ENCODE measurements at places on chromosomes 7 and 10.

DNA sequence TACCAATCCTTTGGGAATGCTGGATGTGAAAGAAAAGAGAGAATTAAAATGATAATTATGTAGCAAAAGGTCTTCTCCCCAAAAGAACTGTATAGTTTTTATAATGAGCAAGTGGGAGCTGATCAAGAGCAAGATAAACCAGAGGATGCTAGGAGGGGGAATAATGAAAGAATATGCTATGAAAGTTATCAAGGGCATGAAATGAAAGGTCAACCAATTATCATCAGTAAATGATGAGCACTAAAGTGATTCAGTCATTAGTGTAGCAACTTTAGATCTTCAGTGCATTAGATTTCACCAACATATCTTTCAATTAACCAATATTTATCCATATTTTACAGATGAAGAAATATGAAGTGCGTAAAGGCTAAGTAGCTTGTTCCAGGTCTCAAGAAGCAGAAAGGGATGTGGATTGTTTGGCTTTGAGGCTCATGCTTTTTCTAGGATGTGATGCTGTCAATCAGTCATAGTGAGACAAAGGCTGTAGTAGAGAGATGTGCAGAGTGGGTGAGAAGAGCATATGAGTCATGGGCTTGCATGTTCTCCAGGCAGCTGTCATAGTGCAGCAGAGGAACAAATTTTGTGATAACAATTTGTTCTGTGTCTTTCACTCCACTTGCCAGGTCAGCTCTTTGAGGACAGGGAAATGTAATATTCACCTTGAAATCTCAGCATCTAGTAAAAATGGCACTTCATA, 5.7 kb upstream of the OR2F2 start:
- DNase-seq = no peak

DNA sequence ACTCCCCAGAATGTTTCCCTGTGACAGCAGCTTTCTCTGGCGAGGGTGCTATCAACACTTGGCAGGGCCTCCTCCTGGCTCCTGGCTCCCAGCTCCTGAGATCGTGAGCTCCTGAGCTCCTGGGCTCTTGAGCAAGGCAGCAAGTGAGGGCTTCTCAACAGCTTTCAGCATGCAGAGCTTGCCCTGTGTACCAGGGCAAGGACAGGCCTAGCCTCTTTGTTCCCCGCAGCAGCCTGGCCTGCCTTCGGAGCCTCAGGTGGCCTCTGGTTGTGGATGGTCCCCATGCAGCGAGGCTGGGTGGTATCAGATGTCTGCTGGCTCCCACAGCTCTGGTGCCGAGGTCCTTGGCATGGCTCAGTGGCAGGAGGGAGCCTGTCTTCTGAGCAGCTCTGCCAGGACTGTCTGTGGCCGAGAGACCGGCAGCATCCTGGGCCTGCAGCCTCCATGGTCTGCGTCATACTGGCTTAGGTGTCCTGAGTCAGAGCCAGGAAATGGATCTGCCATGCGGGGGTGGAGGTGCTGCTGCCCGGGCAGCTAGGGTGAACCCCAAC, 44.2 kb downstream of the ZMIZ1 start:
- peak; percentile 86 for DNase-seq

DNA sequence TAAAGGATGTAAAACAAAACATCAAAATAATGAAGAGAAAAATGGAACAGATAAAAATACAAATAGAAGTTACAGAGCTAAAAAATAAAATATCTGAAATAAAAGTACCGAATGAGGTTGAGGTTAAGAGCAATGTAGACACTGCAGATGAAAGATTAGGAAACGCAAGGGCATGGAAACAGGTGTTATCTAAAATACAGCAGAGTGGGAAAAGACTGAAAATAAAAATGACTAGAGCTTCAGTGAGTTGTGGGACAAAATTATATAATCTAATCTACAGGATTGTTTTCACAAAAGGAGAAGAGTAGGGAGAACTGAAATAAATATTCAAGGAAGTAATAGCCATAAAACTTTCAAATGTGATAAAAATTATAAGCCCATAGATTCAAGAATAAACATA, 123.8 kb downstream of the PTEN start:
- DNase-seq = no peak

GRCh38 chr10:23493711-23494110, 54.8 kb downstream of the OTUD1 start:
- DNase-seq = no peak

DNA sequence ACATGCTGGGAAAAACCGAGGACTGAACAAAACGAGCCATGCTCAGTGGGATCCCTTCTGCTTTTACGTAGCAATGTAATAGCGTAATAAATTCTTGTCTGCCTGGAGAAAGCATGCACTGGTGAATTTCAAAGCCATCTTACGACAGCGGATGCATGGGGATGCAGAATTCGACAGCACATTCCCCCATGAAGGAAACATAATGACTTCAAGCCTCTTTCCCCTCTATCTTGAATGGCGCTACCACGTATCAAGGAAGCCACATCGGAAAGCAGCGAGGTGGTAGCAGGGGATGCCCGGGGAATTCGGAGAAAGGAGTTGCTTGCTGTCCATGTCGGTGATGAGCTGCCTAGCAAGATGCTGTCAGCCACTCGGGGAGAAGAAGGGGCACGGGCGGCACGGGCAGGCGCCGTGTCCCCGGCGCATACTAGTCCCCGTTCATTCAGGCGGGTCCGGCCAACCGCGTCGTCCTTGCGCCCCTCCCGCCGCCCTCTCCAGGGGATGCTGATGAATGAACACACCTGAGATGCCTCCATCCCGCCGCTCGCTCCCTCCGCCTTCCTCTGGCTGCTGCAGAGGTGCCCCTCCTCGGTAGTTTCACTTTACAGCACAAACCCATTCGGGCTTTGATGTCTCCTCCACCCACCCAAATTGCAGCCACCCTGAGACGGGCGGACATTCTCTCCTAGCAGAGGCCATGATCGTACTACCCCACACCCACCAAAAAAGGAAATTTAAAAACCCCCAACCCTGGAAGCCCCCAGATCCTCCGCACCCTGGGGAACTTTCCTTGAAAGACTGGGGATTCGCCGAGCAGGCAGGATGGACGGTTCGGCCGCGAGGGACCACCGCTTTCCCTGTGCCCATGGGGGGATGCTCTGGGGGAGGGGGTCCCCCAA, 644 bp downstream of the SORBS1 start:
- DNase-seq = peak; percentile 8

GRCh38 chr10:8071006-8071405, 16.5 kb downstream of the GATA3 start:
- peak; percentile 74 for DNase-seq

- peak; percentile 83 for DNase-seq
Measured at GRCh38 chr7:47435889-47436312, 146.0 kb downstream of the TNS3 start.

GRCh38 chr10:129380279-129380678, 86.8 kb upstream of the MGMT start:
- no peak for DNase-seq

GRCh38 chr10:91032611-91033206, 111.8 kb upstream of the ANKRD1 start:
- DNase-seq = no peak

DNA sequence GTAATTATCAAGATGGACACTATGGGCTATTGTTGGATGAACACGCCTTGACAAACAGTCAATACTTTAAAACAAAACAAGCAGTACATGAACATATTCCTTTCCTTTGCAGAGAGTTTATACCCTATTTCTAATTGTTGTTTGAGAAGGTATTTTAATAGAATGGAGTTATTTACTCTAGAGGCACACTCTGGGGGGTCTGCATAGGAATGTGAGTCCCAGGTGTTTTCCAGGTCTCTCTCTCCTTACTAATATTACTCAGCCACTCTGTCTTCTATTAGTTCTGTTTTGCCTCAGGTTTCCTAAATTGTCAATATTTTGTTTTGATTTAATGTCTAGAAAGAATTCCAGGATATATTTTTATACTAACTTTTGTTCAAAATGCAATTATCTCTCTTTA, 1091.4 kb downstream of the CNTNAP2 start:
- DNase-seq = no peak

- DNase-seq = no peak
Measured at GRCh38 chr10:97937928-97938327, 88.3 kb downstream of the GOLGA7B start.

- peak; percentile 61 for DNase-seq
Measured at GRCh38 chr7:25854608-25855497, 297.1 kb upstream of the NFE2L3 start.

- no peak for DNase-seq
Measured at GRCh38 chr10:96270571-96270970, 798 bp downstream of the BLNK start.

DNA sequence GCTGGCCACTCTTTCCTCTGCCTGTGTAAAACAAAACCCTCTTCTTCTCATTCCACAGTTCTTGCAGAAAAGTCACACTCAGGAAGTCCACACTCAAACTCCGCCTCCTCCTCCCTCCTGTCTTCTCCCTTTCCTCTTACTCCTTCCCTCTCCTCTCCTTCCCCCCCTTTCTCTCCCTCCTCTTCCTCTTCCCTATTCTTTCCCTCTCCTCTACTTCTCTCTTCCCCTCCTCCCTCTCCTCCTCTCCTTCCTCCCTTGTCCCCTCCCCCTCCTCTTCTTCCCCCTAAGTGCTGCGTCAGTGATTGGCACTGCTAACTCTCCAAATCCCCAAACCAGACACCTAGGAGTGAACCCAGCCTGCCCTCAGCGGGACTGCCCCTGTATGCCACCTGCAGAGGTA, 67.0 kb downstream of the ZNF467 start:
- DNase-seq = no peak

Measured in RPMI7951 (cell line).